ENCODE measurements at places on chromosomes 6 and 20. TPM values are rescaled to one million over a fixed set of nuclear protein-coding genes. Genes with fewer than 3 reads are reported as not detected.

EYA2 gene
- 0.10 TPM for total RNA-seq

TFAP2D gene
- total RNA-seq, result not detected

ADAM33 gene
- total RNA-seq, result under 0.01 TPM

RIPOR2 gene
- total RNA-seq, result 128 TPM

PARD6B gene
- total RNA-seq, result 4.3 TPM

PEDS1 gene
- 28.3 TPM for total RNA-seq

TINAG gene
- not detected for total RNA-seq

C20orf202 gene
- total RNA-seq, result not detected

C2 gene
- 2.5 TPM for total RNA-seq
